ENCODE measurements at places on chromosomes 7 and 10. TPM values are rescaled to one million over a fixed set of nuclear protein-coding genes. Genes with fewer than 3 reads are reported as not detected.

The CLCN1 gene
- 0.07 TPM for total RNA-seq

The MACROH2A2 gene
- total RNA-seq = 3.5 TPM

The PPP1R17 gene
- not detected for total RNA-seq

The NUTM2B gene
- total RNA-seq = 2.2 TPM

The PNLIP gene
- not detected for total RNA-seq

All from T-helper 1 cell treated with Interleukin-12 subunit alpha and Interleukin-12 subunit beta and Interleukin-4 antibody, amounts not matched to agents 30 ng/mL and 1 ng/mL, for 36 hours (primary cell).